ENCODE measurements at places on chromosomes 5 and 9.

DNA sequence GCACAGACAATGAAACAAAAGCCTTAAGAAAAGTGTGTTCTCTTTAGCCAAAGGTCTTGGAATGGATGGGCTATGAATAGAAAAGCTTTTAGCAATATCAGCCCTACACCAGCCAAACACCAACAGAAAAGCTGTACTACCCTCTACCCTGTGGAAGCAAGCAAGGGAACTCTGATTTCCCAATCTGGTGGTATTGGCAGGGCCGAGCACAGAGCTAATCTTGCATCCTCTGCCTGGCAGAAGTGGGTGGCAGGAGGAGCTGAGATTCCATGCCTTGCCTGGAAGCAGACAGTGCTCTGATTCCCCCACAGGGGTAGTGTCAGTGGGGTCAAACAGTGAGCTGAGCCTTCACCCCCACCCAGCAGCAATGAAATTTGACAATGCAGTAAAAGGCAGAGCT is 29.6 kb upstream of the ZNF782 start:
- no peak for DNase-seq

GRCh38 chr9:129006328-129007034 is 21.6 kb downstream of the SH3GLB2 start:
- DNase-seq = peak; percentile 63

GRCh38 chr5:39498278-39498952 is 73.6 kb upstream of the DAB2 start:
- no peak for DNase-seq

DNA sequence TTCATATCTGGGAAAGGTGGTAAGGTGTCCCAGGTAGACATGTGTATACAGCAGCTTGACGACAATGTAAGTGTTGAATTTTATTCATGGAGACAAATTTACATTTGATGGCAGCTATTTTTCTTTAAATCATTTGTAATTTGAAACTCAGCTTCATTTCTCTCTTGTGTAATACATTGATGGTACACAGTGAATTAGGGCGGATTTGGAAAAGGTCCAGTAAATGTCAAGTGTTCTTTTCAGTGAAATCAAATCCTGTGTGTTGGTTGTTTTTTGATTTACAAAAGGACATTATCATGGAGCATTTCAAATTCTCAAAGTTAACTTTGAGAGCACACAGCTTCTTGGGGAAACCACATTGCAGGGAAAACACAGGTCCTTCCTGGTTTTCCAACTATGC is 30.0 kb upstream of the PCSK1 start:
- DNase-seq = no peak

DNA sequence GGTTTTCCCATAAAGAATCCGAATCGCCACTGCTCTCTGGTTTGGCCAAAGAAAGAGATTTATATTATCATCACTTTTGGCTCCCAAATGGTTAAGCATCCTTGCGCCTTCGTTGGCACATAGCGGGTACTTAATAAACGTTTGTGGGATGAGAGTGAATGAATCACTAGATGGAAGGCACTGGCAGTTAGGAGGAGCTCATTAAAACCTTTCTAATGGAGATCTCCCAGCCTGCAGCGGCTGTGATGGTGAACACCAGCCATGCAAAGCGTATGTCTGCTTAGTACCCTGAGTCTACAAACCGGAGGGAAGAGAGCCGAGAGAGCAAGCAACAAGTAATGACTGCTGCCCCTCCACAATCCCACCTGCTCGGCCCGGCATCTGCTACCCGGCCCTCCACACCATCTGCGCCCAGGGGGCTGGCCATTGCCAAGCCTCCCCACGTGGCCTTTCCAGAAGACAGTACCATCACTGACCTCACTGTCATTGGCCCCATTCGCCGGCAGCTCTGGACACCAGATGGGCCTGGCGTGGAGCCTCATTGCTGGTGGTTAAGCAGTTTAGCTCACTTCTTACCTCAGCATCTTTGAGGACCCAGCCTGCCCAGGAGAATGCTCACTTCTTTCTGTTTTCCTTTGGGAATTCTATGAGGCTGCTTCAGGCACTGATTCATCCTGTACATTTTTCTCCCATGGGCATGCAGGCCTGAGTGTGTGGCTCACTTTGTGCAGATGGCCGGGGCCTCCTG is 39.3 kb upstream of the ANKRD33B start:
- no peak for DNase-seq

- peak; percentile 57 for DNase-seq
Measured at GRCh38 chr9:34493972-34494535, 28.7 kb downstream of the ENHO start.

DNA sequence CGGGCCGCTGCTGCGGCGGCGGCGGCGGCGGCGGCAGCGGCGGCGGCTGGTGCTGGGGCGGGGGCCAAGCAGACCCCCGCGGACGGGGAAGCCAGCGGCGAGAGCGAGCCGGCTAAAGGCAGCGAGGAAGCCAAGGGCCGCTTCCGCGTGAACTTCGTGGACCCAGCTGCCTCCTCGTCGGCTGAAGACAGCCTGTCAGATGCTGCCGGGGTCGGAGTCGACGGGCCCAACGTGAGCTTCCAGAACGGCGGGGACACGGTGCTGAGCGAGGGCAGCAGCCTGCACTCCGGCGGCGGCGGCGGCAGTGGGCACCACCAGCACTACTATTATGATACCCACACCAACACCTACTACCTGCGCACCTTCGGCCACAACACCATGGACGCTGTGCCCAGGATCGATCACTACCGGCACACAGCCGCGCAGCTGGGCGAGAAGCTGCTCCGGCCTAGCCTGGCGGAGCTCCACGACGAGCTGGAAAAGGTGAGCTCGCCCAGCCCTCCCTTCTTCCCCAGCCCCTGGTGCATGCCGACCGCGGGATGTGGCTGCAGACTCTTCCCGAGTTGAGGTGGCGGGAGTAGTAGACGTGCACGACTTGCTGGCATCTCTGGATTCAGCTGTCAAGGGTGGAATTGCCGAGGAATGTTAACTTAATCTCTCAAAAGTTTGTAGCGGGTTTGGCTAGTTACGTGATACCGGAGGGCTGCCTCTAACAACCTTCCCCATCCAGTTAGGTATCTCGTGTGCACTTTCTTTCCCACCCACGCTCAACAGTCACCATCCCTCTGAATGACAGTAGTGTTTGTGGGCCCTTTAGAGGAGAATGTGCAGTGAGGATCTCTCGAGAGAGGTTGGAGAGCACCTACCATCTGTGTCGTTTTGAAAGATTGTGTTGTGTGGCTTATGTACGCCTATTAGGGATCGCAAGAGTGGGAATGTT is 932 bp downstream of the SLC12A2 start:
- DNase-seq = peak; percentile 65

- DNase-seq = no peak
Measured at GRCh38 chr5:125037020-125037419, 290.6 kb upstream of the ZNF608 start.

- DNase-seq = peak; percentile 40
Measured at GRCh38 chr9:127832248-127832647, 22.2 kb downstream of the ENG start.

DNA sequence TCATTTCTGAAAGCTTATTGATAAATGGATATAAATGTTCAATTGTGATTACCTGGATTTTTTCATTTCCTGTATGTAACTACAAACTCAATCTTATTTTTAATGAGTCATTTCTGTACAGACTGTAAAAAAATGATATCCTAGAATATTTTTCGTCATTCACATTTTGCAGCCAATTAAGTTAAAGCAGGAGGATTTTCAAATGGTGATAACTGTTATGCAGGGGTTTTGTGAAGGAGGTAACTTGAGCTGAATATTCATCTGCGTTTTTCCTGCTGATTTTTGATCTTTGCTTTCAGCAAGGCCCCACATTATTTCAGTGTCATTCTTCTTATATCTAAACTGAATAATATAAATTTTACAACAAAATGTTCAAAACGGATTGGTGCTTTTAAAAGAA is 74.1 kb downstream of the SLF1 start:
- DNase-seq = no peak

DNA sequence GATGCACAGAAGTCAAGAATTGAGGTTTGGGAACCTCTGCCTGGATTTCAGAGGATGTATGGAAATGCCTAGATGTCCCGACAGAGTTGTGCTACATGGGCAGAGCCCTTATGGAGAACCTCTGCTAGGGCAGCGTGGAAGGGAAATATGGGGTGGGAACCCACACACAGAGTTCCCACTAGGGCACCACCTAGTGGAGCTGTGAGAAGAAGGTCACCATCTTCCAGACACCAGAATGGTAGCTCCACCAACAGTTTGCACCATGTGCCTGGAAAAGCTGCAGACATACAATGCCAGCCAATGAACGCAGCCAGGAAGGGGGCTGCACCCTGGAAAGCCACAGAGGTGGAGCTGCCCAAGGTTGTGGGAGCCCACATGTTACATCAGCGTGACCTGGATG is 104.5 kb downstream of the STK32A start:
- no peak for DNase-seq

DNA sequence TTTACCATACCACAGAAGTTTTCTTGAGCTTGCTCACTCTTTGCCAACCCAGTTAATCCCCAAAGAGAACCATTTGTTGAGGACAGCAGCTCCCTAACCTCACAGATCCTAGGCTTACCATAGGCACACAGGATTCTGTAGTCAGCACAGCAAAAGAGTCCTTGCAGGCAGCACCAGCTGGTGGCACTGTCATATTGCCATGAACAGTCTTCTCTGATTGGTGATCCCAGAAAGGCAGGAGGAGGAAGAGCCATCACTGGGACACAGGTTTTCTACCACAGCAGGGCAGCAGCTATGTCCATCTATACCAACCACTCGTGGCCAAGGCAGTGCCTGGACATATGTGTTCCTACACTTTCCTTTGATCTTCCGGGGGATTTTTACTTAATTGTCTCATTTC is 297.1 kb upstream of the CD180 start:
- peak; percentile 38 for DNase-seq

DNA sequence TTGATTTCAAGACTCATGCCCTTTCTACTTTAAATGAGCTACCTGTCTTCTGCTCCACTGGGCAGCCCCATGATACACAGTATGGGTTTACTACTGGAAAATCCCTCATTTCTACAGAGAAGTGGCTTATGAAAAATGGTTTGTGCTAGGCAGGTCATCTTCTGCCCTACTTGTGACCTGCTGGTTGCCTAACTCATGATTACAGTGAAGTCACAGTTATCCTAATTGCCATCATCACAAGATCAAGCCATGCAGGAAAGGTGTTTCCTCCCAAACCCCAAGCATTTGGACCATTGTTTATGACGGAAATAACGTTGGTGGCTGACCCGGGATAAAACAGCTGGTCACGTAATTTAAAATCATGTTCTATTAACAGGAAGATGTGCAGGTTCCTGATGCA is 330.6 kb downstream of the ACTL7B start:
- no peak for DNase-seq

Data from activated naive CD4-positive, alpha-beta T cell treated with anti-CD3 and anti-CD28 coated beads for 36 hours (primary cell).